Progenitor cell of endocrine pancreas (in vitro differentiated cells): ENCODE measurements at places on chromosomes 2 and 18. TPM values are rescaled to one million over a fixed set of nuclear protein-coding genes. Genes with fewer than 3 reads are reported as not detected.

Gene ANKRD39
- total RNA-seq: 16.1 and 17.4 TPM in 2 replicates

Gene BMP10
- not detected in 2 replicates for total RNA-seq

- no peak overlapping the region for H3K4me3 ChIP-seq
- DNase-seq: no peak
- H3K4me1 ChIP-seq: no peaks in the 10 kb centered on the region
- H3K27me3 ChIP-seq: no peaks in the 10 kb centered on the region
Measured at GRCh38 chr18:71115261-71115660, 826.4 kb downstream of the SOCS6 start.

DNA sequence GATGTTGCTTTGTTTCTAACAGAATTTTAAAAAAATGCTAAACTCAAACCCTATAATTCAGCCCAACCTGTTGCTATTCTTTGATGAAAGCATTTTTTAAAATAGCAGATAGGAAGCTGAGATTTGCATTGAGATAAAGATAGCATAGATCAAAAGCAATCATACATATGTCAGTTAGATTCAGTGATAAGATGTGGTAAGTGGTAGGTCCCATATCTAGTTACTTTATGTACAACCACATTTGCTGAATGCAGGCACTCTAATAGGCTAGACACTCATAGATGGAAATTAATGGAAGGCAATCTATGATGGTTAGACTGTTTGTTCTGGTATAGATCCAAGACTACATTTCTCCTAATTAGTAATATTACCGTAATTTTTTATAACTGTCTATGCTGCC is 27.2 kb upstream of the C1D start:
- DNase-seq: no peak
- H3K27me3 ChIP-seq: peaks cover 26% of the 10 kb centered on the region
- no peak overlapping the region for H3K4me3 ChIP-seq
- H3K36me3 ChIP-seq: no peaks in the 10 kb centered on the region
- H3K4me1 ChIP-seq: no peaks in the 10 kb centered on the region

DNA sequence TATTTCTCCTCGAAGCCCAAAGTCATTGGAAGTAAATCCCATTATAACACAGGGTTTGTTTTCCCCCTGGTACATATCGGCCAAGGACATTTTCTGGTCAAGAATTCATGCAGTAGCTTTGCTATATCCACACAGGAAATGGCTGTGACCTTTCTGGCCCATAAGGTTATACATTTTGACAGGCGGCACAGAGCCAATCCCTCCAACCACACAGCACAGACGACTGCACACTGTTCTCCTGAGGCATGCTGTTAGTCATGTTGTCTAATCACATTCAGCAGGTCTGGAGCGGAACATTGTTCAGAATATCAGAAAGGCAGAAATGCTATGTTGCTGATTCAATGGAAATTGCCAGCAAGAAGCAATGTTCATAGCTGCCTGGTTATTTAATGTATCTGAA is 742.3 kb upstream of the SLC8A1 start:
- H3K27me3 ChIP-seq: no peaks in the 10 kb centered on the region
- H3K4me3 ChIP-seq: no peak overlapping the region
- no peaks in the 10 kb centered on the region for H3K36me3 ChIP-seq
- no peak overlapping the region for H3K27ac ChIP-seq
- DNase-seq: no peak
- H3K4me1 ChIP-seq: no peaks in the 10 kb centered on the region

DNA sequence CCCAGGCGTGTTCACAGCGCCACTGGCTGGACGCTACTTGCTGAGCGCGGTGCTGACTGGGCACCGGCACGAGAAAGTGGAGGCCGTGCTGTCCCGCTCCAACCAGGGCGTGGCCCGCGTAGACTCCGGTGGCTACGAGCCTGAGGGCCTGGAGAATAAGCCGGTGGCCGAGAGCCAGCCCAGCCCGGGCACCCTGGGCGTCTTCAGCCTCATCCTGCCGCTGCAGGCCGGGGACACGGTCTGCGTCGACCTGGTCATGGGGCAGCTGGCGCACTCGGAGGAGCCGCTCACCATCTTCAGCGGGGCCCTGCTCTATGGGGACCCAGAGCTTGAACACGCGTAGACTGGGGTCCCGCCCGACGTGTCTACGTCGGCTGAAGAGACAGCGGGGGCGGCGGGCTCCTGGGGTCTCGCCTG is 891 bp upstream of the KHK start:
- DNase-seq: no peak
- H3K27me3 ChIP-seq: peaks cover 30% of the 10 kb centered on the region
- no peak overlapping the region for H3K27ac ChIP-seq
- H3K36me3 ChIP-seq: no peaks in the 10 kb centered on the region

DNA sequence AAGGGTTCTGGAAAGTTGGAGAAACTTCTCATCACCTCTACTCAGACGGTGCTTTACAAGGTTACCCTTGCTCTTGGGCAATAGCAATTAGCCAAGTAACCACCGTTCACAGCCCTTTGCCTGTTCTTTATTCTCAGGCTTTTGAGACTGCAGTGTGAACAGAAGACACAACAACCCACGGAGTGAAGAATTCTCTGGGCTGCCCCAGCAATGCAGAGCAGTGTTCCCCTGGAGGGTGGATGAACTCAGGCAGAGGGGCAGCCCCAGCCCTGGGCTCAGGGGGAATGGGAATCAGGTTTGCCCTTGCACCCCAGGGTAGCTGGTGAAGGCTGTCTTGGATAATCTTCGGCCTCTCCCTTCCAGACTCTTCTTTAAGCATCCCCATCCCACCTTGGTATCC is 69.1 kb downstream of the MCFD2 start:
- DNase-seq: no peak
- H3K4me1 ChIP-seq: peaks cover 1% of the 10 kb centered on the region
- peaks cover 24% of the 10 kb centered on the region for H3K27me3 ChIP-seq
- no peaks in the 10 kb centered on the region for H3K36me3 ChIP-seq
- H3K4me3 ChIP-seq: no peak overlapping the region

DNA sequence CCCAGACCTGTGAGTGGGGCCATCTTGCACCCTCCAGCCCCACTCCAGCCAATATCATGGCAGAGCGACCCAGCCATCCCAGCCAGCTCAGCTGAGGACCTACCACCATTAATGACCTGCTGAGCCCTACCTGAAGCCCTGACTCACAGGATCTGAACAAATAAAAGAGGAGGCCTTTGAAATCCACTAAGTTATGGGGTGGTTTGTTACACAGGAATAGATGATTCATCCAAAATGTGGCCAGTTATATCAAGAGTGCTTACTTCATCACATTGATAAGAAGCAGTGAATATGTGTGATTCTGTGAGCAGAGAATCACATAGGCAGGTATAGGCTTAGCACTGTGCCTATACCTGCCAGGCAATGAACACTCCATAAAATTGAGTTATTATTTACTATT is 34.7 kb upstream of the FAM124B start:
- DNase-seq: no peak
- no peaks in the 10 kb centered on the region for H3K27me3 ChIP-seq
- peaks cover 3% of the 10 kb centered on the region for H3K4me1 ChIP-seq
- H3K27ac ChIP-seq: no peak overlapping the region
- H3K36me3 ChIP-seq: no peaks in the 10 kb centered on the region

DNA sequence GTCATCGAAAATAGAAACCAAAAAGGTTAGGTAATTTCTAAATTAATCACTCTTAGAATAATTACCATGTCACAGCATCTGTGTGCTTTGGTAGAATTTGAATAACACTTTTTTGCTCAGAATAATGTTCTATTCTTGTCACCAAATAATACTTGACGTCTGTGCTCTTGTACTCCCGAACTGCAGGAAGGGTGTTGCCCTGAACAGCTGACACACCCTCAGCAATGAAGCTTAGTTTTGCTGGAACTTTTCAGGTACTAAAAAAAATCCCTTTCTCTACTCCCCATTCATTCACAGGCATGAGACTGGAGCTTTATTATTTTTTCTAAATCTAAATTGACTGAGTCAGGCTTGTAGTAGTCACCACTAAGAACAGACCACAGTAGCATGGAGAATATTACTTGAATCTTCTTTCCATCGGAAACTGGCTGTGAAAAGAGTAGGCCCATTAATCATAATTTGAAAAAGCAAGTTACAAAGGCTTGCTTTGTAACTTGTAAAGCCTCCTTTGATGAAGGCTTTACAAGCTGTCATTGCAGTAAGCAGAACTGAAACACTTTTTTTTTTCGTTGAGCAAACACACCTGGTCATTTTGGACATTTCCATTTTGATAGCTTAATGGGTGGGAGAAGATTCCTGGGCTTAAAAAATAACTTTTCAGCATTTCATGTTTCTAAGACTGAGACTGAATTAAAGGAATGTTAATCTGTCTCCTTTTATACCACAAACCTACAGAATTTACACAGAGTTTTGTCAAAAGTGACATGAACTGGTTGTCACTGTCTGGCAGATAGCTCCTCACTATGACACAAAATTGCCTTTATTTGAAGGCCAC is 70.3 kb upstream of the PELI1 start:
- peak overlapping the region; percentile 76 for H3K27ac ChIP-seq
- no peak overlapping the region for H3K4me3 ChIP-seq

DNA sequence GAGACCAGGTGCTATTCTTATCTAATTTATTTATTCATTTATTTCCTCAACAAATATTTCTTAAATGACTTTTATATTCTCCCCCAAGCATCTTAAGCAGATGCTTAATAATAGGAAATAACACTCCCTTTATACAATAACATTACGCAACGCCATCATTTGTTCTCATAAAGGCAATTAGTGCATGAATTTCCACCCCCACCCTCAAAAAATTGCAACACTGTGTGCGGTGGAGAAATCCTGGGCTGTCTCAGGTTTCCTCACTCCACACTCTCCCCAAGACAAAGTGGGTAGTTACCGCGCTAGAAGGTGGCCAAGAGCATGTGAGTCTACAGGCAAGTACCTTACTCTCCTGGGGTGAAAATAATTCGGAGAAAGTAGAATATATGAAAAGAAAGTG is 37.0 kb upstream of the CTDP1 start:
- H3K4me3 ChIP-seq: no peak overlapping the region
- peaks cover 22% of the 10 kb centered on the region for H3K27me3 ChIP-seq
- no peaks in the 10 kb centered on the region for H3K4me1 ChIP-seq
- DNase-seq: no peak

GRCh38 chr18:75407468-75408437 is 19.8 kb downstream of the SMIM21 start:
- H3K27ac ChIP-seq: no peak overlapping the region
- peaks cover 2% of the 10 kb centered on the region for H3K4me1 ChIP-seq
- no peak overlapping the region for H3K4me3 ChIP-seq
- peaks cover 29% of the 10 kb centered on the region for H3K27me3 ChIP-seq
- H3K36me3 ChIP-seq: no peaks in the 10 kb centered on the region
- DNase-seq: no peak

DNA sequence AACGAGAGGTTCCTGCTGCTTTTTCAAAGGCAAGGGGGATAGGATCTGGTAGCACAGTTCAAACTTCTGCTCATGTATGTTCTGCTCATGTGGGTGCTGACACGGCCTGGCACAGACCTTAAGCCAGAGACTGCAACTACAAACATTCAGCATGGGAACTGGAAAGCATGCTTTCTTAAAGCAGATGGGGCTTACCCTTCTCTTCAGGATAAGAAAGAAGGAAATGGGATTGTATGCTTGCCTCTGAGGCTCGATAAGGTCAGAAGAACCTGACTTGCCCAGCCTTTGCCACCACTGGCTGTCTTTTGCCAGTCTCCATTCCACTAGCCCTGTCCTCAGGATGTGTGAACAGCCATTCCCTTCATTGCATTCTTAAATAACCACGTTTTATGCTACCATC is 10.7 kb downstream of the DOCK10 start:
- H3K36me3 ChIP-seq: no peaks in the 10 kb centered on the region
- peaks cover 22% of the 10 kb centered on the region for H3K4me1 ChIP-seq
- H3K4me3 ChIP-seq: no peak overlapping the region
- peaks cover 10% of the 10 kb centered on the region for H3K27me3 ChIP-seq
- no peak overlapping the region for H3K27ac ChIP-seq

DNA sequence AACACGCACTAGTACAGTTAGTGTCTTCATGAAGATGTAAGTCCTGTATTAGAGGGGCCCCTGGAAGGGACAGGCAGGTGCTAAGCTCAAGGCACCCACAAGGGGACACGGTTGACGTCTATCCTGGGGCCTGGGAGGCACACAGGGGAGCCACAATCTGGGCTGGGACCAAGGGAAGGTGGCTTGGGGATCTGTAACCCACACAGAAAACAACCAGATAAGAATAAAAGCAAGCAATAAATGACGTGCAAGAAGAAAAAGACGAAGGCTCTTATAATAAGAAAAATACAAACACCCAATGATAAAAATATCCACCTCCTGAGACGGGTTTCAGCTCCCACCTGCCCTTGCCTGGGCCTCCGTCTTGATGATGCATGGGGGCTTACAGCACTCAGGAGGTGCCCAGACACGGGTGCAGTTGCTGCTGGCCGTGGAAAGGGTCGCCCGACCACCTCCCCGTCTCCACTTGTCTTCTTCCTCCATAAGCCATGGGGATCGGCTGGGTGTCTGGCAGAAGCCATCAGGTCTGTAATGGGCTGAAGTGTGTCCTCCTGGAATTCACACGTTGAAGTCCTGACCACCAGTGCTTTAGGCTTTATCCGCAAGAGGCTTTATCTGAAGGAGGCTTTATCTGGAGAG is 73.9 kb downstream of the TWIST2 start:
- H3K4me3 ChIP-seq: no peak overlapping the region
- no peak overlapping the region for H3K27ac ChIP-seq
- peaks cover 22% of the 10 kb centered on the region for H3K27me3 ChIP-seq
- no peak for DNase-seq

DNA sequence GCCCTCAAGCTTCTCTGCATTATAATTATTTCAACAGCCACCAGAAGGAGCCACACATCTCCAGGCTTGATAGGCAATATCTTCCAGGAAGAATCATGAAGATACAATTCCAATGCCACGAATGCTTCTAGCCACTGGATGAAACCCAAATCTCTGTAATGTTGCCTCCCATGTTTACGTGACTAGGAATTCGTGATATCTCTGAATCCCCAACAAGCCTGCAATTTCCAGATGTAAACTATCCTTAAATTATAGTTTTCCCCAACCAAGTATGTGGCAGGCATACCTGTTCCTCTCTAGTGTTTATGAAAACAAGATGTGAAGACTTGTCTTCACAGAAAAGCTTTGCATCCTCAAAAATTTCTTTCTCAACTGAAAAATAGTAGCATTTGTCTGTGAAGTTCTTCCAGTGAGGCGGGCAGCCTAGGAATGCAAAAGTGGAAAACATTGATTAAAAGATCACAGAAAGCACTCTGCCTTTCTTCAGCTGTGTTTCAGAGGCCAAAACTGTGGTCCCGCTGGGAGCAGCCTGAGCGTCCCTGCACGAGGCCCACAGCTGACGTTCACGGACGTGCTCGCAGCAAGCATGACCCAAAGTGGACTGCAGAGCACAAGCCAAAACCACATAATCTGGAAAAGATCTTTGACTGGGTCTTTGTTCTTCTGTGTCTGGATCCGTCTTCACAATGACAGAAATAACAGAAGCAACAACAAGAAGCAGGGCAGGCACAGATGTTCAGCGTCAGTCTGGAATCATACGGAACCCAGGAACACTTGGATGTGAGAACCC is 65.1 kb upstream of the THOC1 start:
- no peak overlapping the region for H3K27ac ChIP-seq
- H3K27me3 ChIP-seq: no peaks in the 10 kb centered on the region
- no peaks in the 10 kb centered on the region for H3K36me3 ChIP-seq
- no peak for DNase-seq
